ENCODE measurements at places on chromosomes 4 and X.

DNA sequence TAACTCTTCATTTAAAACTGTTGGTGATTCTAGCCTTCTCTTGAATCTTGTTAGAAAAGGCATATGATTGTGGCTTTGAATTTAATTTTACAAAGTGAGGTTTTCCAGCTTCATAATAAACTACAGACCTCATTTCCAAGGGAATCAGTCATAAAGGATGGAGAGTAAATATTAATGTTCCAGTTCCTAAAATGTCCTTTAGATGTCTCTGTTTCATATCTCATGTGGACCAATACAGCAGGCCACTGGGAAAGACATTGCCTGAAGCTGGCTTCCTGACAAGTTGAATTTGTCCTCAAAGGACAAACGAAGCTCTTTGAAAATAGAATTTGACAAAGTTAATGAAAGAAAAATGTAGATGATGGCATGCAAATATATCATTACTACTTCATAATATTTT, 125.4 kb downstream of the ZNF330 start:
- no peak for DNase-seq

DNA sequence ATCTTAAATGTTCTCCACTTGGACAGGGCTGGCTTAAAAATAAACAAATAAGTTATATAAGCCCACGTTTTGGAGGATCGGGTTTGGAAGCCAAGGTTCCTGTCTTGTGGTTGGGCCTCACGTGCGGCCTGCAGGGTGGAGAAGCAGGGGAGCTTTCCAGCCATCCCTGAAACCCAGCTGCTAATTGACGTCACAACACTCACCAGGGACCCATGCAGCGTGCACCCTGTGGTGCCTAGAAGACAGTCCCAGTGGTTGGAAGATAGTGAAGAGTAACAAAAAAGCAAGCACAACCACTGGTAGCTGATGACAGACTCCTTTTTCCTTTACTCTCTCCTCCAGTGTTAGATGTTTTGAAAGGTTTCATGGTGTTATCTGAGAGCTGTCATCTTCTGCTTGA, 142.0 kb upstream of the RBPJ start:
- DNase-seq, result no peak

- DNase-seq, result no peak
Observed at GRCh38 chr4:26058537-26058936, 144.5 kb downstream of the SMIM20 start.

DNA sequence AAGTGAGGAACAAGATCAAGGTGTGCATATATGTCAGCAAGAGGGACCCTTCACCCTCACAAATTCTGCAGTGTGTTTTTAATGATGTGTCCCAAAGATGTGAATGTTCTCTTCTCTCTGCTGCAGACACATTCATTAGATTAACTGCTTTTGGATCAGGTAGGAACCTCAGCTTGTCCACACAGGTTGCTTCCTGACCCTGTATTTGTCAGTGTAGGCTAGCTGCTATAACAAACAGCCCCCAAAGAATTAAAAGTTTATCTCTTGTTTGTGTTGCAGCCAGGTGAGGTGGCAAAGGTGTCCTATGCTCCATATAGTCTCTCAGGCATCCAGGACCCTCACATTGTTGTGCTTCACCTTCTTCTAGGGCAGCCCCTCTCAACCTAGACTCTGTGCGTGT, 17.8 kb downstream of the XG start:
- DNase-seq, result no peak

DNA sequence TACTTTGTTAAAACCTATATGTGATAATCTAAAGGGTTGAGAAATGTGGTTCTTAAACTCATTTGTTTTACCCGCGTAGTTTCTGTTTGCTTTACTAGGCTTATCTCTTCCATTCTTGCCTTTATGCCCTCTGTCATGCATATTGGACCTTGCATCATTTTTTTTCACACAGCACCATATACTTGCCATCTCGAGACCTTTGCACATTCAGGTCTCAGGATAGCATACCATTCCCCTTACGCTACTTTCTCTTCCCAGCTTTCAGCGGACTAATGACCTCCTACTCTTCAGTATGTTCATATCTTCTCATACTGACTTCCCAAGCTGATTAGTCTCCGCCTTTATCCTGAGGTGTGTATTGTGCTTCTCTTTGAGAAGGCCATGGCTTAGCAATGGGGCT, 40.5 kb downstream of the USP38 start:
- DNase-seq, result no peak

GRCh38 chr4:636628-637159, 11.3 kb downstream of the PDE6B start:
- no peak for DNase-seq

All from T-helper 9 cell (primary cell).